ENCODE measurements at places on chromosomes 6 and 20.

DNA sequence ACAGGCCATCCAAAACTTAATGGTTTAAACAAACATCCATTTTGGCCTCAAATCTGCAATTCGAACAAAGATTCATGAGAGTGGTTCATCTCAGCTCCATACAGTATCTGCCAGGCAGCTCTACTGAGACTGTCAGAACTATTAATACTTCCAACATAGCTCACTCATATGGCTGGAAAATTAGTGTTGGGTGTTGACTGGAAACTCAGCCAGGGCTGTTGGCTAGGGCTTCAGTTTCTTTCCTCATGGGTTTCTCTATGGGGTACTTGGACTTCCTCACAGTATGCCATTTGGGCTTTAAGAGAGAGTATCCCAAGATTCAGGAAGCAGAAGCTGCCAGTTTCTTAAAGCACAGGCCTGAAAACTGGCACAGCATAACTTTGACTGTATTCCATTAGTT lies 240.3 kb downstream of the TPBG start:
- DNase-seq = no peak

DNA sequence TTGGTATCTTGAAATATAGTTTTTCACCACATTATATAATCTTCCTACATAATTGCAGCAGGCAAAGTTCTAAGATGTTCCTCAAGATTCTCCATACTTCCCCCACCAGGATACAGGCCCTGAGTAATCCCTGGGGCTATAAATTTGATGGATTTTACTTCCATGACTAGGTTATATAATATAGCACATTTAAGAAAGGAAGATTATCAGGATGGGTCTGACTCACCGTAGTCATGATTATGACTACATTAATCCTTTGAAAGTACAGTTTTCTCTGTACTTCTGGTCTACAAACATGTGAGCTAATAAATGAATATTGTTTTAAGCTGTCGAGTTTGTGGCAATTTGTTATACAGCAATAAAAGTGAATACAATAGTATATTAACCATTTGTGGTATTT lies 122.5 kb downstream of the MACROD2 start:
- DNase-seq = no peak

DNA sequence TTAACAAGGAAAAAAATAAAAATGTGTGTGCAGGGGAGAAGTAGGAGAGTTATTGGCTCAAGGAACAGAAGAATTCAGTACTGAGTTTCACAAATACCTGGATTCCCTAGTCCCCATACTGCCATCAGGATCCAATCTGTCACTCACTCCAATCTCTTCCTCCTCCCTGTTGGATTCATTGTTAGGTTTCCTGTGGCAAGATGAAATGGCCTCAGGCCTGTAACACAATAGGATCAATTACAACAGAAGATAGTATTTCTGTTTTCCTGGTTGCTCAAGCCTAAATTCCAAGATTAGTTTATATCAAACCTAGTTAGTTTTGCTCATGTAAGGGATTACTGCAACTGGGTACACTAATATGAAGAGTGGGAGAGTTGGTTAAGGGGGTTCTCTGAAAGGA lies 24.4 kb downstream of the HCRTR2 start:
- no peak for DNase-seq

DNA sequence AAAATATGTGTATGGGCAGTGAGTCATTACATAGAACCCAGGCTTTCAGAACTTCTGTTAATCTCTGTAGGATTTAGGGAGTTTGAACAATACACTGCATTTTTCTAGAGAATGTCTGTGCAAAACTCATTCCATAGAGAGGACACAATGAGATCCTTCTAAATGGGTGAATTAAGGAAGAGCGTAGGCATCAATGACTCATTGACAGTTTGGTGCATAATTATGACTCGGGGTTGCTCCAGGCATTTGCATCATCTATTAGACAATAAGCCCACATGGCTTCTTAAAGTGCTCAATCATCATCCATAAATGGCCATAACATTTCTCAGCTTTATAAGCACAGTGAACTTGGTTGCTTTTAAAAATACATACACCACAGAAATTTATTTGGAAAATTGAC lies 625.5 kb downstream of the CDH26 start:
- DNase-seq = no peak

DNA sequence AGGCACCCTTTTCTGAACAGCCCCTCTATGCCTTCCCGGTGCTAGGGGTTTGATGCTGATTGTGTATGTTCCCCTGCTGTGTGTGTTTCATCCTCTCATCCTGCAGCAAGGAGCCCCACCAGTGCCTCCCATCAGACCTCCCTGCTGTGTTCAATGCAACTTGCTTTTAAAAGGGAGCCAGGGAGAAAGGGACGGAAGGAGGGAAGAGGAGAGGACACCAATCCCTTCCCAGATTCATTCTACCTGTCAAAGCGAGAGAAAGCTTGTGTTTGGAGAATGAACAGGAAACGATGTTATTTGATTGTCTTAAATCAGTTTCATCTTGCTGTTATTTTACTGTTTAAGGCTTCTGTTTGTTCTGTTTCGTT lies 259.2 kb downstream of the ADGB start:
- DNase-seq = no peak

- DNase-seq = no peak
Measured at GRCh38 chr20:38937978-38938473, 11.8 kb downstream of the FAM83D start.

GRCh38 chr6:86558318-86558717 lies 379.0 kb upstream of the HTR1E start:
- DNase-seq = no peak

DNA sequence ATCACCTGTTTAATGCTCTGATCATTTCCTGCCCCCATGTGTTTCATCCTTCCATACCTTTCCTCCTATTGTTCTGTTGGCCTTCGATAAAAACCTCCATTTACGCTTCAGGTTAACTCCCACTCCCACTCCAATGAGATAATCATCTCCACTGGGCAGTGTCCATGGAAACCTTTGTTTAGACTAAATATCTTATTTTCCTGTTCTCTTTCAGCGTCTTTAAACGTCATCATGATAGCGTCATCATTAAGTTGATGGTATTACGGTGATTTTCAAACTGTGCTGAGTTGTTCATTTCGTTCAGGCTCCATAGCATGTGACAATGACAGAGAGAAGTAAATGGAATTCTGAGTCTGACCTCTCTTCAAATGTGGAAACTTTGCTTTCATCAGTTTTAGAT lies 970.5 kb upstream of the SLC35B3 start:
- DNase-seq = no peak

DNA sequence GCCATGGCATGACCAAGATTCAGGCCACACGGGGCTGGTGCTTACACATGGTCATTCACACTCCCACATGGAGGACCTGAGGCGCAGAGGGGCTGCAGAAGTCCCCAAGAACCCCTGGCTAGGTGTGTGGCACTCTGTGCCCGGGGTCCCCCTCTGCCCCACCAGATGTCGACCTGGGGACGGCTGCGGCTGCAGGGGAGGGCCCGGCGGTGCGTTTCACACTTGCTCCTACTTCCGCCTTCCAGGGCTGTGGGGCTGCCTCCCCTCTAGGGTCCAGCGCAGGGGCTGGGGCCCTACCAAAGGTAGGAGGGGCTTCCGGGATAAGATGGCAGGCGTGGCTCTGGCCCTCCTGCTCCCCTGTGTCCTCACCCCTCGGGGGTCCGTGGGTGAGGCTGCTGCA lies 81.1 kb upstream of the SLCO4A1 start:
- no peak for DNase-seq

DNA sequence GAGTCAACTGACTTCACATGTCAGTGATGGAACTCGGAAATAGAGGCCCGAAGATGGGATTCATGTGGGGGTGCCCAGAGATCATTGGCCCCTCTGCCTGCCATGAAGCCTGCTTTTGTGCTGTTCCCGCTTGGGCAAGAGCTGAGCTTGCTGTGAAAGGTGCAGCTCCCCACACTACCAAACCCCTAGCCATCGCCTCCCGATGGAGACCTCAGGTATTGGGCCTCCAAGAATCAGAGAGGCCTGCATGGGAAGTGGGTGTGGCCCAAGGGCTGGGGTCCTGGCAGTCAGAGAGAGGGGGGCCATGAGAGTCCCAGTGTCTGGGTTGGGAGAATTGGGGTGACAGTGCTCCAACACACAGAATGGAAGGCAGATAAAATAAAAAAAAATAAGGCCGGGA lies 160.9 kb downstream of the SOD2 start:
- DNase-seq = no peak

DNA sequence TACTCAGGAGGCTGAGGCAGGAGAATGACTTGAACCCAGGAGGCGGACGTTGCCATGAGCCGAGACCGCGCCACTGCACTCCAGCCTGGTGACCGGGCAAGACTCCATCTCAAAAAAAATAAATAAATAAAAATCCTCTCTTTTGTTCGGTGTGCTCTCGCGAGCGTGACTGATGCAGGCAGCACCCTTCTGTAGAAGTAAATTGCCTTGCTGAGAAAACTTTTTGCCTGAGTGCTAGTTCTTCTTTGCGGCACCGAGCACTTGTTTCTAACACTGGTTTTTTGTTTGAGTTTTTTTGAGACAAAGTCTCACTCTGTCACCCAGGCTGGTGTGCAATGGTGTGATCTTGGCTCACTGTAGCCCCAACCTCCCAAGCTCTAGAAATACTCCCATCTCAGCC lies 30.5 kb downstream of the PLN start:
- DNase-seq = no peak

GRCh38 chr20:12255461-12255970 lies 337.8 kb downstream of the BTBD3 start:
- no peak for DNase-seq

- DNase-seq = no peak
Measured at GRCh38 chr6:37319856-37320480, 33.8 kb upstream of the RNF8 start.

DNA sequence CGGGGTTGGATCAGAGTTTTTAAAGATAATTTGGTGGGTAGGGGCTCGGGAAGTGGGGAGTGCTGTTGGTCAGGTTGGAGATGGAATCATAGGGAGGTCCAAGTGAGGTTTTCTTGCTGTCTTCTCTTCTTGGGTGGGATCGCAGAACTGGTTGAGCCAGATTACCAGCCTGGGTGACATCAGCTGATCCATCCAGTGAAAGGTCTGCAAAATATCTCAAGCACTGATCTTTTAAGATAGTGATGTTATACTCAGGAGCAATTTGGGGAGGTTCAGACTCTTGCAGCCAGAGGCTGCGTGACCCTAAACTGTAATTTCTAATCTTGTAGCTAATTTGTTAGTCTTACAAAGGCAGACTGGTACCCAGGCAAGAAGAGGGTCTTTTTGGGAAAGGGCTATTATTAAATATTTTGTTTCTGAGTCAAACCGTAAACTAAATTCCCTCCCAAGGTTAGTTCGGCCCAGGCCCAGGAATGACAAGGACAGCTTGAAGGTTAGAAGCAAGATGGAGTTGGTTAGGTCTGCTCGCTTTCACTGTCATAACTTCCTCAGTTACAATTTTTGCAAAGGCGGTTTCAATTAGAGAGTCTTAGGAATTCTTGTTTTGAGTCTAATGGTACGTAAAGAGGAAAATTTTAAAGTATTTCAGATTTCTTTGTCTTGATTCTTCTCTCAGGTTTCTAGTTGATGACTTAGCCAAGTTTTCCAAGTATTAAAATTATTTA lies 53.1 kb downstream of the SCAF8 start:
- DNase-seq = no peak

GRCh38 chr6:150633486-150633834 lies 33.8 kb downstream of the PLEKHG1 start:
- DNase-seq = no peak

DNA sequence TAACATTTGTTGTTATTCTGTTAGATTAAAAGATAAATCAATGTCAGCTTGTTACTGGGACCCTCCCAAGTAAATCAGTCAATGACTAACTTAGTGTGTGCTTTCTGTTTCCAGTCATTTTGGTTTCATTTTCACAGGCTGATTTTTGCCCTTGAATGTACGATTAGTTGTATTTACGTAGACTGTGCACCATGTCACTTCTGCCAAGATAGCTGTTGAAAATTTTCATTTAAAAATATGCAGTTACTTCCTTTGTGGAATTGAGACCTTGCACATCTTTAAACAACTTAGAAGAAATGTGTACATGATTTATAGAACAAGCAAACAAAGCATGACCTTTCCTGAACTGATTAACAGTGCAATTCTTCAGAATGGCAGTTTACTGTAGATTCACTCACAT lies 944.8 kb upstream of the CITED2 start:
- DNase-seq = no peak

DNA sequence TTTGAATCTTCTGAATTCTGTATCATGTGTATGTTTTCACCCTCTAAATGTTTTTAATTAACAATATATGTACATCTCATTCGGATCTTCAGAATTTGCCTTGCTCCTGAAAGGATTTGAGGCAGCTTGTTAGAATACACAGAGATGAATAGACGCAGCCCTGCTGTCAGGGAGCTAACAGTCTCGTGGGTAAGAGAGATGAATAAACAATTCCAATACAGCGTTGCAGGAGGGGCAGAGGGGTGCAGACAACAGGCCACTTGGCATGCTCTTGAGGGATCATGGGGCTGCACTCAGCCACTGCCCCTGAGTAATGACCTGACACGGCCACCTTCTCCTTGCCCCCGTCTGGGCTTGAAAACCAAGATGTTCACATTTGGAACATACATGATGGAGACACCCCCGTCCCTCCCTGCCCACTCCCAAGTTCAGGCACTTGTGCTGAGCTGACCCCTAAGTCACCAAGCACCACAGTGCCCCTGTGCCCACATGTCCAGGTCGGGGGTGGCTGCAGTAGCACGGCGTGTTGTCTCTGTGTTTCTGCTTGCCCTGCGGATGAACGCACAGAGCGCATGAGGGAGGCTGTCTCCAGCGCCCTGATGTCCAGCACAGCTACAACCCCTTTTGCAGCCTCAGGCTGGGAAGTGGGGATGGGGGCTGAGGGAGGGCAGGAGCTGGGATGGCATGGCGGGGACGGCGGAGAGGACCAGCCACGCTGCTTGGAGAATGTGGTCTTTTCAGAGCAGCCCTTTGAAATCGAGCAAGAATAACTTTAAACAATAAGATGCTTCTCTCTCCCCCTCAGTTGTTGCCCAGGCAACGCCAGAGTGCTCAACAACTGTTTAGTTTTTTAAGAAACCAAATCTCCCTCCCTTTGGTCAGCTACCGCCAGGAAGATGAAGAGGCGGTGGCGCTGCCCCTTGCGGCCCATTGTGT lies 33.0 kb upstream of the CDH22 start:
- no peak for DNase-seq

DNA sequence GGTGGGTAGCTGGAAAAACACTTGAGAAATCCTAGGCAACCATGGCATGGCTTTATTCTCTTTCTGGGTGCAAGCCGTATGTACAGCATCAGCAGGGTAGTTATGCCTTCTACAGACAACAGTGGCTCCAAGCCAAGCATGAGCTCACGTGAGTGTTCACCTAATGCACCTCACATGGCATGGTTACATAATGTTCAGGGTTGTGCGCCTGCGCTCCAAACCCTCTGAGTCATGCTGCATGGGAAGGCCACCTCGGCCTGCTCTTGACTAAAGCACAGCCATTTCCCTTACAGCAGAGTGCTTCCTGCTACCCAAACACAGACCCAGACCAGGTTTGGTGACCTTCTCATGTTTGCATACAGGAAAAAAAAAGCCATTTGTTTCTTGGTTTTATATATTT lies 96.2 kb downstream of the VIP start:
- DNase-seq = no peak

GRCh38 chr6:65819152-65819551 lies 112.1 kb upstream of the EYS start:
- DNase-seq = no peak

Measured in NK-92 treated with Interleukin-12 subunit alpha and Interleukin-12 subunit beta, amount 100 ng/mL, for 24 hours (cell line).